ENCODE measurements at places on chromosomes 16 and 17. TPM values are rescaled to one million over a fixed set of nuclear protein-coding genes. Genes with fewer than 3 reads are reported as not detected.

- DNase-seq = no peak
These were observed 16.8 kb downstream of the LRRC3C start for GRCh38 chr17:39944393-39944711.

The TBX4 gene
- total RNA-seq = not detected

The CTRB1 gene
- not detected for total RNA-seq

DNA sequence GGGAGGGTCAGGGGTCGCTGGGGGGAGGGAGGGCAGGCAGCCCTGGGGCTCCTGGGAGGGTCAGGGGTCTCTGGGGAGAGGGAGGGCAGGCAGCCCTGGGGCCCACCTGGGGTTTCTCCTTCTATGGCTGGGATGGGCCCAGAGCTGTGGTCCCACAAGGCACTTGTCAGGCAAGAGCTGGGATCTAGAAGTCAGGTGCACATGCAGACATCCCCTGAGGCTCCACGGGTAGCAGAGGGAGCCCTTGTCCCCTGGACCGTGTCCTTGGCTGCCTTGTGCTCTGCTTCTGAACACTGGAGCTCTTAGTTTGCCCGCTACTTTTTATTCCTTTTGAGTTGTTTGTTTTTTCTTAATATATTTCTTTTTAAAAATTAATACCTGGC lies 1.8 kb downstream of the TUBB3 start:
- no peak for DNase-seq
